ENCODE measurements at places on chromosomes 1 and 21. TPM values are rescaled to one million over a fixed set of nuclear protein-coding genes. Genes with fewer than 3 reads are reported as not detected.

Gene IL20
- not detected for total RNA-seq

Gene DCDC2B
- not detected for total RNA-seq

Gene NCSTN
- 102 TPM for total RNA-seq

Gene SPATA1
- 1.6 TPM for total RNA-seq

Gene LIX1L
- total RNA-seq: 24.3 TPM

Gene KIAA1614
- 9.5 TPM for total RNA-seq

Gene TINAGL1
- total RNA-seq: 96.1 TPM

Gene S100A5
- total RNA-seq: 0.82 TPM

Gene GABRD
- total RNA-seq: 3.4 TPM

Gene TSTD1
- total RNA-seq: 56.5 TPM

Gene DDOST
- total RNA-seq: 182 TPM

Gene KRTAP7-1
- not detected for total RNA-seq

Gene TEX38
- total RNA-seq: not detected

Measured in metanephros (tissue), 2 donors.